ENCODE measurements at places on chromosomes 12 and 14. TPM values are rescaled to one million over a fixed set of nuclear protein-coding genes. Genes with fewer than 3 reads are reported as not detected.
A peak's percentile ranks its signal among the peaks of the same experiment; 100 is the strongest.

The MVK gene
- total RNA-seq: 18.1 TPM

The SLC2A14 gene
- total RNA-seq: not detected

The RIMBP2 gene
- total RNA-seq: 0.16 TPM

The MDGA2 gene
- total RNA-seq: not detected

- H3K27ac ChIP-seq: no peak overlapping the region
- no peaks in the 10 kb centered on the region for H3K36me3 ChIP-seq
- no peaks in the 10 kb centered on the region for H3K27me3 ChIP-seq
- H3K4me3 ChIP-seq: no peak overlapping the region
Observed at GRCh38 chr12:51189790-51190355, 16.9 kb upstream of the TFCP2 start.

- peak within 1 kb of the TSS; percentile 51 for H3K4me3 ChIP-seq
- peak within 1 kb of the TSS; percentile 95 for H3K27ac ChIP-seq
- H3K4me1 ChIP-seq: peaks cover 20% of the 10 kb centered on the region
- DNase-seq: peak; percentile 95
- peaks cover 12% of the 10 kb centered on the region for H3K36me3 ChIP-seq
Observed at GRCh38 chr12:52050758-52051541, at the start of gene NR4A1. TSS of gene NR4A1 (plus strand) at chr12:52051442. CDS start at chr12:52054329, 2,887 bp downstream.

DNA sequence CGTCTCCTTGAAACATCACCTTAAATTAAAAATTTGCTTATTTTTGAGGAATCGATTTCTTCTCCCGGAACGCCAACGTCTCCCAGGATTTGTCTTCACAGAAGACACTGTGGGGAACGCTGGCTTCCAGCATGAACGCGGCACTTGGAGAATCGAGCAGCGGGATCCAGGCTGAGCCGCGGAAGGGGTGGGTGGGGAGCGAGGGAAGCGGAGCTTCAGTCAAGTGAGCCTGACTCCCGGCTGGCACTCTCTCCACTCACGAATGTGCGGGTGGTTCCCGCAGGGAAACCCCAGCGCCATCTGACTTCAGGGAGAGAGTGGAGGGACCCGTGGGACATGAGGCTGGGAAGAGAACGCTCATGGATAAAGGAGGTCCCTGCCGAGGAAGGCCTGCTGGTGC lies 506.0 kb upstream of the TMEM132C start:
- no peak overlapping the region for H3K27ac ChIP-seq
- no peaks in the 10 kb centered on the region for H3K4me1 ChIP-seq
- no peak for DNase-seq
- no peaks in the 10 kb centered on the region for H3K36me3 ChIP-seq
- no peak overlapping the region for H3K4me3 ChIP-seq

- H3K4me1 ChIP-seq: no peaks in the 10 kb centered on the region
- DNase-seq: no peak
- H3K36me3 ChIP-seq: peaks cover 29% of the 10 kb centered on the region
- H3K4me3 ChIP-seq: no peak overlapping the region
Observed at GRCh38 chr14:71108398-71109119, 201.3 kb downstream of the PCNX1 start.

- H3K36me3 ChIP-seq: peaks cover 66% of the 10 kb centered on the region
- DNase-seq: no peak
- H3K4me1 ChIP-seq: peaks cover 51% of the 10 kb centered on the region
- H3K27ac ChIP-seq: peak overlapping the region; percentile 11
- H3K4me3 ChIP-seq: no peak overlapping the region
Observed at GRCh38 chr12:128810182-128811127, 13.3 kb downstream of the SLC15A4 start.

DNA sequence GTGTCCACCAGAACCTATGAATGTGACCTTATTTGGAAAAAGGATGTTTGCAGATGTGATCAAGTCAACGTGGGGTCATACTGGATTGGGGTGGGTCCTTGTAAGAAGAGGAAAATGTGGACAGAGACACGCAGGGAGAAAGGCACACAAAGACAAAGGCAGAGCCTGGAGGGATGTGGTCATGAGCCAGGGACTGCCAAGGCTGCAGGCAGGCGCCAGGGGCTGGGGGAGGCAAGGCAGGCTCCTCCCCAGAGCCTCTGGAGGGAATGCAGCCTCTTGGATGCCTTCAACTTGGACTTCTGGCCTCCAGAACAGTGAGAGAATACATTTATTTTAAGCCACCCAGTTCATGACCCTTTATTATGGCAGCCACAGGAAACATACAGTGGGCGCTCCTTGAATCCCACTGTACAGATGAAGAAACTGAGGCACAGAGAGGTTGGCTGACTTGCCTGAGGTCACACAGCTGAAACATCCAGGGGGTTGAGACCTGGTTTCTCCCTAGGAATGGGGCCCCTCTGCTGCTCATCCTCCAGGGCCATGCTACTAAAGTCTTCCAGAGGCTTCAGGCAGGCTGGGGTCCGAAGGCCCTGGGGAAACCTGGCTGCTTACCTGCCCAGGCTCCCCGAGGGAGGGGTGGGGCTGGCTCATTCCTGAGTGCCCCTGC lies 99.7 kb downstream of the RFLNA start:
- H3K4me1 ChIP-seq: peaks cover 68% of the 10 kb centered on the region
- H3K4me3 ChIP-seq: no peak overlapping the region
- H3K27me3 ChIP-seq: no peaks in the 10 kb centered on the region
- peak overlapping the region; percentile 37 for H3K27ac ChIP-seq
- H3K36me3 ChIP-seq: peaks cover 79% of the 10 kb centered on the region
- peak; percentile 80 for DNase-seq

All from SJSA1 (cell line).